ENCODE measurements at places on chromosomes 4 and X. TPM values are rescaled to one million over a fixed set of nuclear protein-coding genes. Genes with fewer than 3 reads are reported as not detected.

Gene RTL9
- 0.72 TPM for total RNA-seq

GRCh38 chr4:70925899-70926635 is 23.9 kb downstream of the MOB1B start:
- DNase-seq, result no peak

Gene CLIC2
- total RNA-seq, result 1.2 TPM

DNA sequence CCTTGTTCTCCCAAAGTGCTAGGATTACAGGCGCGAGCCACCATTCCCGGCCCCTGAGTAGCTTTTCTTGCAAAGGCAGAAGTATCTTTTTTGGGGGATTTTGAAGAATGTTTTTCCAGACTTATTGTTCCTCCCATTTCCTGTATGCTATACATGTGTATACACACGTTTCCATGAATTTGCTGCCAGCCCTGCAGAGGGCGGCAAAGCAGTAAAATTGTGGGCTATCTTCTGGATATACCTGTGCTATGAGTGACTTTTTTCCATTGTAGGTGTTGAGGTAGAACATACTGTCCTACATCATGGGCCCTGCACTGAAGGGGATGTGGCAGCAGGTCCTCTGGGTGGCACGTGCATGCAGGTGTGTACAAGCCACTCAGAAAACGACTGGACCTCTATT is 16.9 kb upstream of the MED28 start:
- no peak for DNase-seq

Gene SUPT20HL2
- total RNA-seq, result not detected

DNA sequence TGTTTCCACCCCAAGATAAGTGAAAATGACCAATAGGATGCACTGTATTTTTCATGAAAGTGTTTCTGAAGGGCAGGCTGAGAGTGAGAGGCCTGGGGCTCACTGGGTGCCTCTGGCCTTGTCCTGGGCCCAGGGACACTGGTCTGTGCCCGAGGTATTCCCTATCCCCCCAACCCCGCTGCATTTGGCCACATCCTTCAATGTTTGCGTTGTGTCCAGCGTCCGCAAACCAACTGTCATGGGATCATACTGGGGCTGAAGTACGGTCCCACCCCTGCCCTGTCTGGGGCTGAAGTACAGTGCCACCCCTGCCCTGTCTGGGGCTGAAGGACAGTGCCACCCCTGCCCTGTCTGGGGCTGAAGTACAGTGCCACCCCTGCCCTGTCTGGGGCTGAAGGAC is 22.0 kb upstream of the MSANTD1 start:
- DNase-seq, result peak; percentile 11

GRCh38 chrX:1542994-1543725 is 6.2 kb upstream of the P2RY8 start:
- DNase-seq, result no peak

DNA sequence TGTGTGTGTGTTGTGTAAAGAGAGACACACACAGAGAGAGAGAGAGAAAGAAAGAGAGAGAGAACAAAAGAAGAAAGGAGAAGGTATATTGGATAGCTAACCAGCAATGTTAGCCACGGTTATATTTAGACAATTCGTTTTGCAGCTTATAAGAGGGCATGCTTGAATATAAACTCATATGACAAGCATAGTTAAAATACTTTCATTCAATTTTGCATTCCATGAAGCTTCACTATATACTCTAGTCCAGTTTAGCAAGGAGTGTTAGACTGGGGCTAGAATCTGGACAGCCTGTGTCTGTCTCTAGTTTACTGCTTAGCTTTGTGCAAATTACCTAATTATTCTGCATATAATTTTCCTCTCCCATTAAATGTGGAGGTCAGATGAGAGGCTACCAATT is 525.9 kb upstream of the ZFP42 start:
- DNase-seq, result no peak

DNA sequence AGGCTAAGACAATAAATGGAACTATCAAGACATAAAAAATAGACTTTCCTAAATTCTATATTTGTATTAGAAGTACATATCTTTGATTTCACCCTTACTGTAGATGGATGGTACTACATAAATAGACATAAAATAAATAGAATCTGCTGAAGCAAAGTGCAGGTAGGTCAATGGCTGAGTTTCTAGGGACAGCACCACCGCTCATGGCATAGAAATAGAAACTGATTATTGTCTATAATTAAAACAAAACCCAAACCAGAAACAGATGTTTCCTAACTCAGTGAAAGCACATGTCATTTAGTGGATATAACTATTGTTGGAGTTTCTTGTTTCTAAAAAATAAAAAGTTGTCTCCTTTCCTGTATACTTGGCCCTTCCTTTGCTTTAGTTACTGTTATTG is 387.3 kb upstream of the ADGRL3 start:
- no peak for DNase-seq

DNA sequence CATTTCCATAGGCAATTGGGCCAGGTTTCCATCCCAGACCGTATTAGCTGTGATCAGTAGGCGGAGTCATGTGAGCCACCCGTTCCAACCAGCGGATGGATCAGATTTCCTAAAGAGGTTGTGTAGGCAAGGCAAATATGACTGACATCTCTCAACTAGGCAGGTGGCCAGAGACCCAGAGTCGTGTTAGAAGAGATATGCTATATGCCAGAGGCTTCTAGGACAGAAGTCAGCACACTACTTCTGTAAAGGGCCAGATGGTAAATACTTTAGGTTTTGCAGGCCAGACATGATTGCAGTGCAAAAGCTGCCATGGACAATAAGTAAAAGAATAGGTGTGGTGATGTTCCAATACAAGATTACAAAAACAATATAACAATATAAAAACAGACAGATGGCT is 788.4 kb downstream of the RPA4 start:
- no peak for DNase-seq

Gene BEX5
- not detected for total RNA-seq

- DNase-seq, result peak; percentile 83
These were observed 13.5 kb downstream of the NSUN7 start for GRCh38 chr4:40763228-40763716.

DNA sequence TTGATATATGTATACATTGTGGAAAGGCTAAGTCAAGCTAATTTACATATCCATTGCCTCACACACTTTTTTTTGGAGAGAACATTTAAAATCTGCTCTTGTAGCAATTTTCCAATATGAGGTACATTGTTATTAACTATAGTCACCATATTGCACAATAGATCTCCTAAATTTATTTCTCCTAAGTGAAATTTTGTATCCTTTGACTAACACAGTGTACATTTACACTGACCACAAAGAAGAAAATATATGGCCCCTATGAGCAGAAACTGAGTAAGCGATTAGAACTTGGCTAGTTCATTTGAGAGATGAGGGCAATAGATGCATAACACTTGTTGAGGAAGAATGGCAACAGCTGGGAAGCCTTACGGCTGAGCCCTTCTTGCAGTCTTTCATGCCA is 20.3 kb upstream of the GUCY1B1 start:
- no peak for DNase-seq

DNA sequence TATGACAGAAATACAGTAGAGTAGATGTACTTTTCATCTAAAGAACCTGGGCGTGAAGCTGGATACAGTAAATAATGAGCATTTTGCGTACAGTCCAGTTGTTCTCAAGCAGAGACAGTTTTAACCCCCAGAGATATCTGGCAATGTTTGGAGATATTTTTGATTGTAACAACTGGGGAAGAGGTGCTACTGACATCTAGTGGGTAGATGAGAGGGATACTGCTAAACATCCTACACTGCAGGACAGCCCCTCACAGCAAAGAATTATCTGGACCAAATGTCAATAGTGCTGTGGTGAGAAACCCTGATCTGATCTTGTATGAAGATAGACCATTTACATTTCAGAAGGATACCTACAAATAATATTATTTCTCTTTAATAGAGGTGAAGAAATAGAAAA is 200.2 kb upstream of the FAM47A start:
- no peak for DNase-seq

Gene ZNF630
- total RNA-seq, result 2.1 TPM

Gene MAGT1
- 59.7 TPM for total RNA-seq

Gene SSX2
- not detected for total RNA-seq

Gene TEX13B
- not detected for total RNA-seq

Gene ADH1A
- total RNA-seq, result not detected

Gene TMPRSS11E
- total RNA-seq, result 0.29 TPM

GRCh38 chr4:5710961-5711478 is at the start of gene EVC:
TSS of gene EVC (plus strand) at chr4:5711201. CDS start at chr4:5711381, 180 bp downstream.
- DNase-seq, result peak; percentile 99

Gene SPACA5
- not detected for total RNA-seq

GRCh38 chr4:126512979-126513378 is 1119.8 kb upstream of the INTU start:
- no peak for DNase-seq

DNA sequence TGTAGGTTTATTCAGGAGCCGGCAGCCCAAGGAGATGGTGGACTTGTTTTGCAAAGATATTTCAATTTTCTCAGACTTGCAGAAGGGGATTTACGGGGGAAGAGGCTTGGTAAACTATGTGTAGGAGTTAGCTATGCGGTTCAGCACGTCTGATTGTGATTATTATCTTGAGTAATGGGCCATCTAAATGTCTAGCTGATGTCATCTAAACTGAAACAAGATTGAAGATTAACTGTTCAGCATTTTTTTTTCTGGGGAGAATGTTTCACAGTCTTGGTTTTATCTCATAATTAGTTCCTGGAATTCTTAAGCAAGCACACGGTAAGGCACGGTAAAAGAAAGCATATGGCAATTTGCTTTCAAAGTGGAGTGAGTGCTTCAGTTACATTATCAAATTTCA is 207.3 kb upstream of the CXorf51B start:
- no peak for DNase-seq

Gene RNF212
- 7.1 TPM for total RNA-seq

DNA sequence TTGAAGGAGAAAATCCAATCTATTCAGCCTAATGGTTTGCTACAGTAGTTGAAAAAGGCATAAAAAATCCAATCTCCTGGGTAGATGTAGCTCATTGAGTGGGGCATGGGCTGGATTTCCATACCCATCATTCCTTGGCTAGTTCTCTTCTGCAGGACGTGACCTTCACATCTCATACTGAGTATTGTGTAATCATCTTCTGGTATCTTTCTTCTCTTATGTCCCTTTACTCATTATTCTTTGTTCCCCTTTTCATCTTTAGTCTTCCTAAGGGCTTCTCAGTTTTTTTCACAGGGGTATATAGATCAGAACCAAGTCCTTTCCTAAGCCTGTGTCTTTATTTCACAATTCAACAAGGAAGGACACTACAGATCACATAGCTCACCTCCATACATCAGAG is 727.6 kb upstream of the MAGEB2 start:
- DNase-seq, result no peak

Gene BTK
- not detected for total RNA-seq

Gene UGT2A1
- not detected for total RNA-seq

DNA sequence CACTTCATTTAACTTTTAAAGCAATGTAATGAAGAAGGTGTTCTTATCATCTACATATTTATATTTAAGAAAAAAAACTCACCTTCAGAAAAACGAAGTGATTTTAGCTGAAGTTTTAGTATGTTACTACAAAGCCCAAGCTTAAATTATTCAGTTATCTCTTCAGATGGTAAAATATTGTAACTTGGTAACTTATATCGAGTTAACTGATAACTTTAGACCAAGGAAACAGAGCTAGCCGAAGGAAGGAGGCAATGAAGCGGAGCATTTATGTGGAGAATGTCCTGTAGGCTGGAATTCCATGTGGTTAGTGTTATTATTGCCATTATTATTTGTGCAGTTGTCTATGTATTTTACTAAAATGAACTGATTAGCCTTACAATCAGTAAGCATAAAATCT is 1102.1 kb upstream of the LCORL start:
- no peak for DNase-seq

Gene AKAP4
- not detected for total RNA-seq

- peak; percentile 1 for DNase-seq
These were observed 738.7 kb upstream of the NDST4 start for GRCh38 chr4:115851918-115852766.

Gene STBD1
- total RNA-seq, result 3.6 TPM

Gene FGG
- not detected for total RNA-seq

DNA sequence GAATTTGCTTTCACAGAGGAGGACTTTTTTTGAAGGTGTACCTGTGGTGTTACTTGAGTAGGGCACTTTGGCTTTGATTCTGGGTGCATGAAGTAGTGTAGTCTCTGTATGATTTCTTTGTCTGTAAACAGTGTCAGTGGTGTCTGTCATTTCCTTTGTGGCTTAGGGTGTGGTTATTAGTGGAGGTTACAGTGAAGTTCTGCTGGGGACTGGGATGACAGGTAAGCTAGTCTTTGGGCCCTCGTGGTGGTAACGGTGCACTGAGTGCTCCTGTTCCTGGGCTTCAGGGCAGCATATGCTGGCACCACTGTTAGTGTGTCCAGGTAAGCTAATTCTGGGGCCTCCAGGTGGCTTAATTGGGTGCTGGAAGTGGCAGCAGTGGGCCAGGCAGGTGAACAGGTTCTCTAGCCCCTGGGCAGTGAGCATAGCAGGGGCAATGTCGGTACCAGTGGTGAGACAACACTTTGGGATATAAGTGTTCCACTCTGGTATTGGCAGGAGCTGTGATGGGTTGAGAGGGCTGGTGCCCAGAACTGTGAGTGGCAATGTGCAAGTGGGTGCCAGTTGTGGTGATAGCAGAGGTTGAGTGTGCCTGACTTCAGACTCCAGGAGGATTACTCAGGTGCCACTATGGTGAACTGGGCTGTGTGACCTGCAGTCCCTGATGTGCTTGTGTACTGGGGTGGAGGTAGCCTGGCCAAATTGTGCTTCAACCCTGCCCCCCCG is 26.0 kb upstream of the VSIG1 start:
- DNase-seq, result no peak

- no peak for DNase-seq
These were observed 35.0 kb upstream of the MYOZ2 start for GRCh38 chr4:119100655-119101054.

Gene VEGFD
- total RNA-seq, result 0.36 TPM

Gene BBS12
- total RNA-seq, result 10.6 TPM
